EL (cell line): ENCODE measurements at places on chromosomes 2 and 18.

- no peak for DNase-seq
These were observed 17.3 kb downstream of the ZBTB7C start for GRCh38 chr18:48391868-48392267.

GRCh38 chr2:168458139-168458538, 2.1 kb downstream of the CERS6 start:
- no peak for DNase-seq

GRCh38 chr2:128474036-128474955, 155.6 kb upstream of the HS6ST1 start:
- DNase-seq: no peak

- DNase-seq: no peak
These were observed 14.1 kb upstream of the IL1RL2 start for GRCh38 chr2:102172745-102173144.

GRCh38 chr2:32838418-32838817, 108.3 kb upstream of the LTBP1 start:
- DNase-seq: no peak
